Stimulated activated CD4-positive, alpha-beta T cell treated with anti-CD3 and anti-CD28 coated beads, TNF-alpha, amount 100 ng/mL, for 4 hours (primary cell): ENCODE measurements at places on chromosomes 2 and 18.

DNA sequence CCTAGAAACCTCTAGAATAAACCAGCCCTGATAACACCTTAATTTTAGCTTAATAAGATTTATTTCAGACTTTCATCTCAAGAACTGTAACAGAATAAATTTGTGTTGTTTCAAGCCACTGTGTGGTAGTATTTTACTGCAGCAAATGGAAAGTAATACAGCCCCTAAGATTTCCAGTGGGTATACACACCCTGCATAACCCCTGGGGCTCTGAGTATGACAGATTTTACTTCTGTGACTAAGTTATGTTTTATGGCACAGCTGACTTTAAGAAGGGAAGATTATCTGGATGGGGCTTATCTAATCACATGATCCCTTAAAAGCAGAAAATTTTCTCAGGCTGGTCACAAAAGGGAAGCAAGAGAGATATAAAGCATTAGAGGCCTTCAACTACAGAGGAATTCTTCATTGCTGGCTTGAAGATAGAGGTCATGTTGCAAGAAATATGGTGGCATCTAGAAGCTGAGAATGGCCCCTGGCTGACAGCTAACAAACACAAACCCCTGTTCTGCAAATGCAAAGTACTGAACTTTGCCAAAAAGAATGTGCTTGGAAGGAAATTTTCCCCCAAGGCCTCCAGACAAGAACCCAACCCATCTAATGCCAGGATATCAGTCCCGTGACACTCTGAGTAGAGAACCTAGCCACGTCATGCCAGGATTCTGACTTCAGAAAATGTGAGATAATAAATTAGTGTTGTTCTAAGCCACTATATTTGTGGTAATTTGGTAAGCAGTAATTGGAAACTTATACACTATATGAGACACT, 67.8 kb upstream of the SLC9A2 start:
- no peak for DNase-seq

- no peak for DNase-seq
Measured at GRCh38 chr2:15561574-15562344, 625 bp upstream of the NBAS start.

DNA sequence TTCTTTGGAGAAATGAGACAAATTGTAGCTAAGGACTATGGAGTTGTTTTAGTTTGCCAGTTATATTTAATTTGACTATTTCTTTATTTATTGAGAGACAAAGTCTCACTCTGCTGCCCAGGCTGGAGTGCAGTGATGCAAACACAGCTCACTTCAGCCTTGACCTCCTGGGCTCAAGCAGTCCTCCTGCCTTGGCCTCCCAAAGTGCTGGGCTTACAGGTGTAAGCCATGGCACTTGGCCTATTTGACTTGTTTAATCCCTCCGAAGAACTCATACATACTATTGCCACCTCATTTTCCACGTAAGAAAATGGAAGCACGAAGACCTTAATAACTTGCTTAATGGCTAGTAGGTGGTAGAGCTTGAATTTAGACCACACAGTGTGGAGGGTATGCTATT, 988 bp upstream of the RNF144A start:
- no peak for DNase-seq

- no peak for DNase-seq
Measured at GRCh38 chr18:49692906-49693716, 120.2 kb downstream of the ACAA2 start.
